ENCODE measurements at places on chromosomes 16 and 17. TPM values are rescaled to one million over a fixed set of nuclear protein-coding genes. Genes with fewer than 3 reads are reported as not detected.
A peak's percentile ranks its signal among the peaks of the same experiment; 100 is the strongest.

DNA sequence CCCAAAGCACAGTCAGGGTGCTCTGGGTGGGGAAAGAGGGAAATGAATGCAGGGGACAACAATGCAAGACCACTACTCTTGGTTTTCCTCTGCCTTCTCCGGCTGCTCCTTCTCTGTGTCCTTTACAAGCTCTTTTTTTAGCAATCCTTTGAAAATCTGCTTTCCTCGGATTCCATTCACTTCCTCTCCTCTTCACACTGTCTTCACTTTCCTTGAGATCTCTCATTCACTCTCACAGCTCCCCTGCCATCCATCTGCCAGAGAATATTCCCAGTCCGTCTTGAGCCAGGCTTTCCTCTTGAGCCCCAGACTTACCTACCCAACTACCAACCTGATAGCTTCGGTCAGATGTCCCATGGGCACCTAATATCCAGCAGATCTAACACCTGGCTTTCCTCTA, 11.0 kb upstream of the SPOP start:
- peak overlapping the region; percentile 90 for H3K27ac ChIP-seq
- no peak for DNase-seq
- peaks cover 27% of the 10 kb centered on the region for H3K4me1 ChIP-seq
- H3K27me3 ChIP-seq = no peaks in the 10 kb centered on the region

DNA sequence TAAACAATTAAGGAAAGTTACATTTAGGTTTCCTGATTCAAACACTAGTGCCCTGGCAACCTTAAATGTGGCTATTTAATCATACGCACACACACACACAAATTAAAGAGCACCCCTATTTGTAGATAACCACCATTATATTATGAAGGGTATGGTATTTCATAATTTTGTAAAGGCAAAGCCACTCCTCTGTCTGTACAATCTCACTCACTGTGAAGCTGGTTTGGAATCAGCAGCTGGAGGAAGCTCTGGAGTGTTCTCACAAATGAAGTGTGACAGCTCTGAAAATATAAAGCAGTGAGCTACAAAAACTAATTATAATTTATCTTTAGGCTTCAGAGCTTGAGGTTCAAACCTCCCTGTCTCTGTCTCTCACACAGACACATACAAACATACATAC, 57.9 kb upstream of the KCNJ16 start:
- H3K36me3 ChIP-seq = no peaks in the 10 kb centered on the region
- DNase-seq = no peak
- no peaks in the 10 kb centered on the region for H3K4me1 ChIP-seq
- H3K27me3 ChIP-seq = peaks cover 13% of the 10 kb centered on the region
- H3K4me3 ChIP-seq = no peak overlapping the region

GRCh38 chr16:85555719-85556455, 57.2 kb upstream of the GSE1 start:
- no peaks in the 10 kb centered on the region for H3K36me3 ChIP-seq
- no peaks in the 10 kb centered on the region for H3K27me3 ChIP-seq
- peaks cover 33% of the 10 kb centered on the region for H3K4me1 ChIP-seq
- DNase-seq = no peak

DNA sequence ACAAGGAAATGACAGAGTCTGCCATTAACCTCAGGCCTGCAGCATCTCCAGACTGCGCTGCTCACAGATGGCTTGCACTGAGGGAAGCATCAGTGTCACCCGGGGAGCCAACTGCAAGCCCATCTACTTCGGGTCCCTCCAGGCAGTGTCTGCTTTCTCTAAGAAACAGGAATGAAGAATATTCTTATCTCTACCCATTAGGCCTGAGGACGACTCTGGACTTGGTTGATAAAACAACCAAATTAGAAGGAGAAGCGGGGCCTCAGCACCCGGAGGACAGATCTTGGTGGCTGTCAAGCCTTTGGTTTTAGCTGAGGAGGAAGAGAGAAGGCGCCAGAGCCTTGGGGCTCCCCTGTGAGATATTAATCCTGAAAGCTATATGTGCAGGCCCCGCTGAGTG, 19.5 kb upstream of the MGAT5B start:
- DNase-seq = no peak
- no peak overlapping the region for H3K4me3 ChIP-seq
- H3K36me3 ChIP-seq = no peaks in the 10 kb centered on the region
- H3K27ac ChIP-seq = no peak overlapping the region
- H3K27me3 ChIP-seq = peaks cover 52% of the 10 kb centered on the region
- H3K4me1 ChIP-seq = no peaks in the 10 kb centered on the region

Gene CCL8
- not detected for total RNA-seq

DNA sequence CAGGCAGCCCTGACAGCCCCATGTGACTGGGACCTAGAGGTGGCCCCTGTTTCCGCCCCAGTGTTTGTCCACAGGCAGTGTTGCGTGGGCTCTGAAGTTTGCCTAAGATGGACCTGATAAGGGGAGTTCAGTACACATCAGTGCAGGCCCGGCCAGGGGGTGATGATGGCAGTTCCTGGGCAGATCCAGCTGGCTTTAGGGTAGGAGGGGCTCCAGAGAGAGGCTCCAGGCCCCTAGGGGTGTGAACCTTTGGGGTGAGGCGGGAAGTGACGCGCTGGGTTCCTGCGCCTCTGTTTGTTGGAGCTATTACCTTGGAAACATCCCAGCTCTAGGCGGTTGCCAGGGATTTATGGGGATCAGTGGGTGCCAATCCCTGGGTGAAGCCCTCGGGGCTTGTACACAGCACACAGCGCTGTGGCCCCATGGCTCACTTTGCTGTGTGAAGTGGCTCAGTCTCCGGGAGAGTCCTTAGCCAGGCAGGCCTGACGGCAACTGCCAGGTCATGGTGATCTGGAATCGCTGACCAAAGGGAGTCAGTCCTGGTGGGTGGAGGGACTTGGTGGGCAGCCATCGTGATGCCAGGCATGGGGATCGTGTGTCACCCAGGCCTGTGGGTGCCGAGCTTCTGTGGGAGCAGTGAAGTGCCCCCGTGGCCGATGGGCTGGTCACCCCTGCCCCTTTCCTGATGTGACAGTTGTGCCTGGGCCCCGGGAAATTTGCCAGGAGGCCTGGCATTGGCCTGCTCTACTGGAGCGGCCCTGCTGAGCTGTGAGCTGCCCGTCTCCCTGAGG, 146.1 kb downstream of the SEC14L1 start:
- H3K27ac ChIP-seq = no peak overlapping the region
- H3K4me3 ChIP-seq = no peak overlapping the region
- peaks cover 21% of the 10 kb centered on the region for H3K27me3 ChIP-seq

Gene PDILT
- not detected for total RNA-seq

- H3K27me3 ChIP-seq = no peaks in the 10 kb centered on the region
- no peak for DNase-seq
- H3K4me3 ChIP-seq = no peak overlapping the region
- no peaks in the 10 kb centered on the region for H3K36me3 ChIP-seq
- peaks cover 27% of the 10 kb centered on the region for H3K4me1 ChIP-seq
These were observed 123.7 kb downstream of the METRNL start for GRCh38 chr17:83203073-83203471.

GRCh38 chr16:85750827-85751697, at the start of gene C16orf74:
TSS of gene C16orf74 (minus strand) at chr16:85751096. CDS start at chr16:85735217, 15,879 bp downstream.
- H3K4me1 ChIP-seq = peaks cover 3% of the 10 kb centered on the region
- H3K27ac ChIP-seq = no peak within 1 kb of the TSS
- H3K27me3 ChIP-seq = peaks cover 40% of the 10 kb centered on the region
- H3K36me3 ChIP-seq = peaks cover 3% of the 10 kb centered on the region

- peak overlapping the region; percentile 9 for H3K4me3 ChIP-seq
- H3K27me3 ChIP-seq = no peaks in the 10 kb centered on the region
These were observed 13.7 kb downstream of the N4BP1 start for GRCh38 chr16:48596326-48596725.

DNA sequence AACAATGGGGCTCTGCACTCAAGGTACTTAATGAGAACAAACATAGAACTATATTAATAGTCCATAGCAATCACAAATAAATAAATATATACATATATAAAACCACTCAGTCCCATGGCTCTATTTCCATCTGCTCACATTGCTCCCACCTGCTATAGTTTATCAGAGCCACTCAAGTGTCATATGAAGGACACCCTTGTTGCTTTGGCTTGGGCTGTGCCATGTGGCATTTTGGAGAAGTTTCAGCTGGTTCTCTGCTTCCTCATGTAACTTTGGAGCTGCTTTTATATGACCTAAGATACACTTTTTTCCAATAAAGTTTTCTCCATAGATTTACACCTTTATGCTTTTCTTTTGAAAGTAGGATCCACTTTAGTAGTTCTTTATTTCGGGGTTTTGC, 126.4 kb downstream of the KCNJ2 start:
- H3K27me3 ChIP-seq = no peaks in the 10 kb centered on the region
- H3K27ac ChIP-seq = no peak overlapping the region
- H3K4me1 ChIP-seq = no peaks in the 10 kb centered on the region
- no peaks in the 10 kb centered on the region for H3K36me3 ChIP-seq
- no peak overlapping the region for H3K4me3 ChIP-seq
- no peak for DNase-seq

- no peaks in the 10 kb centered on the region for H3K36me3 ChIP-seq
- H3K4me1 ChIP-seq = peaks cover 2% of the 10 kb centered on the region
- no peaks in the 10 kb centered on the region for H3K27me3 ChIP-seq
- DNase-seq = no peak
- H3K27ac ChIP-seq = no peak overlapping the region
- no peak overlapping the region for H3K4me3 ChIP-seq
These were observed 52.6 kb downstream of the PGS1 start for GRCh38 chr17:78430892-78431691.

Gene KRT15
- total RNA-seq = not detected

Gene KRTAP9-6
- not detected for total RNA-seq

GRCh38 chr16:84879569-84880487, 60.0 kb downstream of the CRISPLD2 start:
- no peak overlapping the region for H3K4me3 ChIP-seq
- peaks cover 2% of the 10 kb centered on the region for H3K4me1 ChIP-seq
- peaks cover 8% of the 10 kb centered on the region for H3K36me3 ChIP-seq

GRCh38 chr16:68113059-68113761, 28.0 kb downstream of the NFATC3 start:
- H3K27ac ChIP-seq = no peak overlapping the region
- peaks cover 4% of the 10 kb centered on the region for H3K36me3 ChIP-seq
- H3K27me3 ChIP-seq = no peaks in the 10 kb centered on the region
- no peak overlapping the region for H3K4me3 ChIP-seq

GRCh38 chr16:17154981-17155380, 315.8 kb downstream of the XYLT1 start:
- H3K4me1 ChIP-seq = peaks cover 10% of the 10 kb centered on the region
- no peak overlapping the region for H3K27ac ChIP-seq
- no peak for DNase-seq
- H3K36me3 ChIP-seq = peaks cover 4% of the 10 kb centered on the region
- no peaks in the 10 kb centered on the region for H3K27me3 ChIP-seq
- H3K4me3 ChIP-seq = no peak overlapping the region

DNA sequence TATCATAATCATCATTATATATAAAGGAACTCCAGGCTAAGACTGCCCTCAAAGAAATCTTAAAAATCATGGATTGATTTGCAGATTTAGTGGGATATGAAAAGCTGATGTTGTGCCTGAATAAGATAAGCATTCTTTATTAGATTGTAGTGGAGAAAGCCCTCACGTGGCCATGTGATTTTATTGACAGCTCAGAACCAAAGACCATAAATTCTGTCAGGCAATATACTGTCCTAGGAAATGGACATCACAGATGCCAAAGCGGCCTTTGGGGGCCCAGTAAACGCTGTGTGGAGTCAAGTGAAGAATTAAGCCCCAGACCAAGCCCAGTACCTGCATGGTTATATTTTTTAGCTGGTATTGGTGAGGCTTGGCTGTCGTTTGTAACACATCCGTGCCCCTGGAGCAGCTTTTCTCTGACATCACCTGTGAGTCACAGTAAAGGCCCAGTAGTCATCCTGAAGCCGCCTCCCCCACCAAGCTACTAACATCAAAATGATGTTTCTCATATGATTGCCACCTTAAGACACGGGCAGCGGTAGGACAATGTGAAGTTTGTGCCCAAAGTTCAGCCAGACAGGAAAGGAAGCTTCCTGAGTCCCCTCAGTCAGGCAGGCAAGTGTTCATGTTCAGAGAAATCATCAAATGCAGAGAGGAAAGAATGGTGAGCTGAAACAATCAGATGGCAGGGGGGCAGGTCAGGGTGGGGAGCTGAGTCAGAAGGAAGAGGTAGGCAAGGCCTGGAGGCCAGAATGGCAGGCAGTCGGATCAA, 209.4 kb downstream of the IRX3 start:
- H3K27ac ChIP-seq = no peak overlapping the region
- peaks cover 4% of the 10 kb centered on the region for H3K4me1 ChIP-seq
- H3K4me3 ChIP-seq = no peak overlapping the region
- H3K36me3 ChIP-seq = peaks cover 2% of the 10 kb centered on the region

DNA sequence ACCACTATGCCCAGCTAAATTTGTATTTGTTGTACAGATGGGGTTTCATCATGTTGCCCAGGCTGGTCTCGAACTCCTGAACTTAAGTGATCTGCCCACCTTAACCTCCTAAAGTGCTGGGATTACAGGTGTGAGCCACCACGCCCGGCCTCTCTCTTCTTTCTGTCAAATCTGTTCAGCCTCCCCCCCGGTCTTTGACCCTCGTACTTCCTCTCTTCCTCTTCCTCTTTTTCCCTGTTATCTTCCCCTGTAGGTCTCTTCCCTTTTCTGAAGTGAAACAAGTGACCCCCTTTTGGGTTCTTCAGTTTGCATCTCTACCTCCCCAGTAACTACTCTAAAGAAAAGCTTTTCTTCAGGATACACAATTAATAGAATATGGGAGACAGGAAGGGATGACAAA, 31.7 kb upstream of the DHX40 start:
- H3K4me1 ChIP-seq = peaks cover 3% of the 10 kb centered on the region
- no peak for DNase-seq
- peaks cover 18% of the 10 kb centered on the region for H3K27me3 ChIP-seq
- H3K4me3 ChIP-seq = no peak overlapping the region
- H3K36me3 ChIP-seq = peaks cover 2% of the 10 kb centered on the region

- H3K4me1 ChIP-seq = peaks cover 12% of the 10 kb centered on the region
- no peak overlapping the region for H3K4me3 ChIP-seq
- no peak for DNase-seq
- H3K36me3 ChIP-seq = peaks cover 4% of the 10 kb centered on the region
These were observed 26.5 kb downstream of the NDUFAF8 start for GRCh38 chr17:81265576-81265975.

- no peak for DNase-seq
- H3K36me3 ChIP-seq = peaks cover 3% of the 10 kb centered on the region
- no peaks in the 10 kb centered on the region for H3K4me1 ChIP-seq
- no peak overlapping the region for H3K27ac ChIP-seq
- H3K27me3 ChIP-seq = peaks cover 27% of the 10 kb centered on the region
These were observed 574.6 kb upstream of the HSBP1 start for GRCh38 chr16:83233153-83233552.

- H3K27ac ChIP-seq = peak overlapping the region; percentile 24
- no peaks in the 10 kb centered on the region for H3K36me3 ChIP-seq
- H3K27me3 ChIP-seq = peaks cover 5% of the 10 kb centered on the region
- H3K4me1 ChIP-seq = peaks cover 7% of the 10 kb centered on the region
- H3K4me3 ChIP-seq = no peak overlapping the region
These were observed 47.4 kb downstream of the AXIN2 start for GRCh38 chr17:65514082-65514481.

DNA sequence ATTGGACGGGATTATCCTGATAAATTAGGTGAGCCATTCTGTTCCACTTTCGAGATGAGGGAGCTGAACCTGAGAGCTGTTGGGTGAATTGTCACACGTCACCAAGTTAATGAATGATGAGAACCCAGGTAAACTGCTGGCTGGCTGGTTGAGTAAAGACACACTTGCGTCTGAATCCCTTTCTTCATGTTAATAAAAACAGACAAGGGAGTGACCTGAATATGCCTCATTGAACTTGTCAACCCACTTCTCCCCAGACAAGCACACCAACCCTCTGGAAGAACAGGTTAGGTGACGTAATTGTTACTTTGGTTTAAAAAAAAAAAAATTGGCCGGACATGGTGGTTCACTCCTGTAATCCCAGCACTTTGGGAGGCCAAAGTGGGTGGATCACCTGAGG, 400.9 kb upstream of the CDH5 start:
- no peaks in the 10 kb centered on the region for H3K36me3 ChIP-seq
- H3K4me3 ChIP-seq = no peak overlapping the region
- no peak for DNase-seq
- H3K27me3 ChIP-seq = no peaks in the 10 kb centered on the region
